HT1080 (cell line): ENCODE measurements at places on chromosomes 7 and 10.

- DNase-seq, result no peak
Measured at GRCh38 chr7:34902182-34902581, 135.1 kb downstream of the DPY19L1 start.

DNA sequence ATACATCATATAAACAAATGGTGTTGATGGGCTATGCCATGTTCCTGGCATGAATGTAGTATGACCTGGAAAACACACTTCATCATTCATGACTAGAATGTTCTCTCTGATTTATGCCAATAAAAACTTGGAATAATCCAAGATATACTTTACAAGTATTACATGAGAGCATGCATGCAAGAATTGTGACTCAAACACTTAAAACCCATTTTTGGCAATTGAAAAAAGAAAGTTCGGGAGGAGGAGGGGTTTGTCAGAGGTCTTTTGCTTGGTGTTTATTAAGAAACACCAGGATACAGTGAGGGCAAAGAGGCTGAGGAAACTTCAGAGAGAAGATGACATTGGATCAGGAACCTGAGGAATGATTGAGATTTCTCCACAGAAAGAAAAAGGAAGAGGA is 10.2 kb upstream of the CUL1 start:
- no peak for DNase-seq

DNA sequence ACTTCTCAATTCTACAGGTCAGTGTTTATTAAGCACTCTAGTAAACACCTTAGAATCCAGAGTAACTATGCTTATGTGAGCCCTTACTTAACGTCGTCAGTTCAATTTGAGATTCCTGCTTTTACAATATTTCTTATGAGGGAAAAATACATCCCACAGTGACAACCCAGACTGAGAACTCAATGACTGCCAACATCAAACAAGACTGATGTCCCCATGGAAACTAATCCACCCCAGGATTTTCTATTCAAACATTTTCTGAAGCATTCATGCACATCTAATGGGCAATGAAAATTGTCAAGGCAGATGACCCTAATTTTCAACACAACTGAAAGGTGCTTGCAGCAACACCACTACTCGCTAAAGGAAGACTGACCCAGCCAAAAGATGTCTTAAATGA is 67.0 kb downstream of the ATE1 start:
- DNase-seq, result no peak

- peak; percentile 95 for DNase-seq
Measured at GRCh38 chr10:80477813-80478212, 23.7 kb downstream of the TSPAN14 start.

DNA sequence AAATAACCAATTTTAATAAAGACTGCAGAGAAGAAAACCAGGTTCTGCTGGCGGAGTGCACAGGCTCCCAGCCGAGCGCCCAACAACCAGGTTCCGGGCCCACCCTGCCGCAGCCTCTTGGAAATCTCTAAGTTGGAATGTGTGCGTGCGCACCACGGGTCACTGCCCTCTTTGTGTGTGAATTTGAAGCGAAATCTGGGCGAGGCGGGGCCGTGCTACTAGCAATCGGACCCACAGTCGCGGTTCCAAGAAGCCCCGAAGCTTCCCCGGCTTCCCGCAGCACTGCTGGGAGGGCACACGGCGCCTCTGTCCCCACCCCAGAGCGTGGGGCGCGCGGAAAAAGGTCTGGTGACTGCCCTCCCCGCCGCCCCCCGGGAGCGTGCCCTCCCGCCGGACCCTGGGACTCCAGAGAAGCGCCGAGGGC is 666 bp upstream of the MAP3K8 start:
- DNase-seq, result peak; percentile 37

DNA sequence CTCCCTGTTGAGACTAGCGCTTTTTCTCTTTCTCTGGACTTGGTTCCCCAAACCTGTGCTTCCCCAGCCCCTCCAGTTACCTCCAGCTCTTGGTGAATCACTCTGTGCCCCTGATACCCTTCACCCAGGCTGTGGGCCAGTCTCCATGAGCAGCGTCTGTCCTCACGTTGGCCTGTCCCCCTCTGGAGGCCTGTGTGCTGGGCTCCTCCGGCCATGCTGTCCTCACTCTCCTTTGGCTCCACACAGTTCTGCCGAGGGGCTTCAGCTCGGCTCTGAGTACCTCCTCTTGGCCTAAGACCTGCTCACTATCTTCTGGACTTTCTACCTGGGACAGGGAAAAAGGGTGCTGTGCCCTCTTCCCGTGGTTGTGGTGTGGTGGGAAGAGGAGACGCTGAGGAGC is 140.2 kb upstream of the TNS3 start:
- DNase-seq, result no peak
